ENCODE measurements at places on chromosomes 4 and X. TPM values are rescaled to one million over a fixed set of nuclear protein-coding genes. Genes with fewer than 3 reads are reported as not detected.

FAM200B gene
- 29.5 TPM for total RNA-seq

GRCh38 chr4:145644699-145645098 is 25.5 kb downstream of the MMAA start:
- no peak overlapping the region for H3K4me3 ChIP-seq
- no peaks in the 10 kb centered on the region for H3K27me3 ChIP-seq
- H3K36me3 ChIP-seq: no peaks in the 10 kb centered on the region
- DNase-seq: no peak

GRCh38 chrX:119549327-119550016 is 15.7 kb downstream of the STEEP1 start:
- DNase-seq: no peak
- H3K4me1 ChIP-seq: no peaks in the 10 kb centered on the region
- no peak overlapping the region for H3K4me3 ChIP-seq
- no peak overlapping the region for H3K27ac ChIP-seq
- no peaks in the 10 kb centered on the region for H3K27me3 ChIP-seq

SMIM31 gene
- not detected for total RNA-seq

Data from vagina (tissue), 2 donors.